ENCODE measurements at places on chromosomes 5 and 9.

GRCh38 chr5:60356745-60357144, 343.2 kb downstream of the DEPDC1B start:
- no peak for DNase-seq

DNA sequence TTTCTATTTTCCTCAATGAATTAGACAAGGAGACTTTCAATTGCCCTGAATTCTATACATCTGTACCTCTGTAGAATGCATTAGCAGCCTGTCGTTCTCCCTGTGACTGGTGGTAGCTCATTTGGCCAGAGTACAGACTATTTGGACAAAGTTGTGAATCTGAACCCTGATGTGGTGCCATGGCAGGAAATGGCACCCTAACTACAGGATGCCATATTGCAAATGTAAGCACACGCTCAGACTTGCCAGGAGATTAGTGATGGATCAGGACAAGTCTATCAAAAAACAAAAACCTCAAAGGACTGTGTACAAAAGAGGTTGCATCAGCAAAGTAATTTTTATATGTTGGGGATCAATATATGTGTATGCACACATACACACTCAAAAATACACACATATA, 58.3 kb downstream of the SVEP1 start:
- DNase-seq, result no peak

- no peak for DNase-seq
These were observed 222.0 kb downstream of the EBF1 start for GRCh38 chr5:158877706-158878105.

DNA sequence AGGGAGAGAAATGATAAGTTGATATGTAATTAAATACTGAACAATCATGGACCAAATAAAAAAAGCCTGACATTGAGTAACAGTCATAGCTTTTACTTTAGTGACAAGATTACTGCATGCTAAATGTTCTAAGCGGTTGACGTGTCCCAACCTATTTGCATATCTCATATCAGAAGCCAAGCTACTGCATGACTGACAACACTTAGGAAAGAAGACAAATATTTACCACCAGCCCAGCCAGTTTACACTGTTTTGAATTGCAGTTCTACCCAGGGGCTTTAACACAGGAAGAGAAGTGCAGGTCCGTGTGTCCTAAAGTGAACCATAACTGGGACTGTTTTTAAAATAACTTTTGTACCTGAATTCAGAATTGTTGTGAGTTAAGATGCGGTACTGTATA, 219.9 kb downstream of the PRDM9 start:
- DNase-seq, result no peak

DNA sequence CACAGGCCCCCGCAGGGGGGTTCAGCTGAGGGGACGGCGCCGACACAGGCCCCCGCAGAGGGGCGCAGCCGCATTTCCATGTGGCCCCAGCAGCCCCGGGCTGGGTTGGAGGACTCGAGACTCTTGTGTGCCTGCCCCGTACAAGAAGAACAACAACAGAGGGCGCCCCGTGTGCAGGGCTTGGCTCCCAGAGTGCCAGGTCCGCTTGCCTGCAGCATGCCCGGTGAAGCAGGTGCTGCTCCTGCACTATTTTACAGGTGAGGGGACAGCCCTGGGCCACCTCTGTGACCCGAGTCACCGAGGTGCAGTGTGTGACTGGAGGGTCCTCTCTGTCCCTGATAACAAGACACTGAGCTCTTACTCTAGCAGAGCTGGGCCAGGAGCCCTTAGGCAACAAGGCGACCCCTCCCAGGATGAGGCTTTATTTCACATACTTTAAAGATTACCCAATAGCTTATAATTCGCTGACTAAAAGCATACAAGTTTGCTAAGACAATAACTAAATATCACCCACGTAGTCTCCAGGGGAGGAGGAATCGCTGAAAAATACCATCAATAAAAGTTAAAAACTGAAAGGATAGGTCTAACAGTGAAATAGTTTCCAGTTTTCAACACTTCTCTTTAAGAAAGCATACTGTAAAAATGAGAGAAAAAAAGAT, 41.7 kb upstream of the SLC9A3 start:
- no peak for DNase-seq

- DNase-seq, result no peak
These were observed 63.3 kb upstream of the SLC30A5 start for GRCh38 chr5:69030358-69031062.

GRCh38 chr5:159082474-159082873, 17.2 kb downstream of the EBF1 start:
- no peak for DNase-seq

DNA sequence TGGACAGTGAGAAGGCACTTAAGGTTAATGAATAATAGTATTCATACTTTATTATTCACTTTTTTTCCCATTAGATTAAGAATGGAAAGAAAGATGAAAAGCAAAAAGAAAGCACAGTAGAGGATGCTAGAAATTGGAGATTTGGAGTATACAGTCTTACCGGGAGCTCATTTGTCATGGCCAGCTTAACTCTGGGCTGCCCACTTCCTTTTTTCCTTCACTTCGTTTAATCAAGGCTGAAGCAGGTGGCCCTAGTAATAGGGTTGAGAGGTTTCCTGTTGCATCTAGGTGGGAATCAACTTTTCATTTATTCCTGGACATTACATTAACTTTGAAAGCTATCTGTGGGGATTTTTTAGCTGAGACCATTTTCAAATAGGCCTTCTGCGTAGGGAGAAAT, 57.0 kb upstream of the MEGF10 start:
- no peak for DNase-seq

- DNase-seq, result no peak
These were observed 9.9 kb upstream of the PRR16 start for GRCh38 chr5:120454094-120454798.

DNA sequence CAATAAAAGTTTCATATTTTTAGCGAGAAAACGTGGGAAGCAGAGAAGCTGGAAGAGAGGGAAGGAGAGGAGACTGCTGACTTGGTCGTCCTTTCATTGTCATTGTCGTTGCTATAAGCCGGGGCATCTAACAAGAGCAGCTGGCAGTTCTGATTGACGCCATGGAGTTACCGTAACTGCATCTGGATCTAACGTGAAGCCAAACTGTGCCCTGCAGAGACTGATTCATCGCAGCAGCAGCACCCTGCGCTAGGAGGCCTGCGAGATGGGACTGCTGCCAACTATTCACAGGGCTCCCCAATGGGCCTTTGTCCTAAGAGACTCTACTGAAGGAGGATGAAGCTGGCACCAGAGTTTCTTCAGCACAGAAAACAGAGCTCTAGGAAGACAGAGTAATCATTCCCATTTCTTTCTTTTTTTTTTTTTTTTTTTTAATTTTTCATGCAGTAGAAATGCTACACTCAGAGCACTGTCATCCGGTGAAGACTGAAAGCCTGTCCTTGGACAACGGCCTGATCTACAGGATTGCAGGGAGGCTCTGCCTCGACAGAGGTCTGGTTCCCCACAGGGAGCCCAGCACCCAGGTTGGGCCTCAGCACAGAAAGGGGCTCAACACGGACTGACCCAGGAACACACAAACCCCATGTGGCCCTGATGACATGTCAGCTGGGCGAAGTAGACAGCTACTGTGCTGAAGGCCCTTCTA, 47.8 kb downstream of the RETREG1 start:
- no peak for DNase-seq

- DNase-seq, result no peak
These were observed 84.2 kb downstream of the FBXO38 start for GRCh38 chr5:148467958-148468357.

GRCh38 chr5:11785771-11786352, 118.4 kb downstream of the CTNND2 start:
- DNase-seq, result no peak

DNA sequence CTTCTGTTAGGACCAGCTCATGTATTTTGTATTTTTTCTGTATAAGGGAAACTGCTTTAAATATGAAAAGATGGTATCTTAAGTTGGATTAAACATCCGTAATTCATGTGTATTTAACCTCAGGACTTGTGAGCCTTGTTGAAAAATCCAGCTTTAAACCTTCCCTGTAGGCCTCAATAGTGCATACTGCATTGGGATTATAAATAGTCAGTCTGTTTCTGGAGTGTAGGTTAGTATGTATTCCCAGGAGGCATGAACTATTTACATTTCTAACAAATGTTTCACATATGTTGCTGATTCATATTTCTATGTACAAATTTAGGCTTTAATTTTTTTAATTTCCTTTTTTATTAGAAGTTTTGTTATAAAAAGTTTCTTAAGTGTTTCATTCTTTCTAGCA, 137.9 kb upstream of the GRHPR start:
- no peak for DNase-seq

GRCh38 chr5:29037716-29038115, 1999.3 kb upstream of the CDH9 start:
- DNase-seq, result no peak

- no peak for DNase-seq
These were observed 121.1 kb downstream of the ADCY2 start for GRCh38 chr5:7517006-7517405.

GRCh38 chr9:93911801-93912554, 43.2 kb downstream of the BARX1 start:
- DNase-seq, result no peak

DNA sequence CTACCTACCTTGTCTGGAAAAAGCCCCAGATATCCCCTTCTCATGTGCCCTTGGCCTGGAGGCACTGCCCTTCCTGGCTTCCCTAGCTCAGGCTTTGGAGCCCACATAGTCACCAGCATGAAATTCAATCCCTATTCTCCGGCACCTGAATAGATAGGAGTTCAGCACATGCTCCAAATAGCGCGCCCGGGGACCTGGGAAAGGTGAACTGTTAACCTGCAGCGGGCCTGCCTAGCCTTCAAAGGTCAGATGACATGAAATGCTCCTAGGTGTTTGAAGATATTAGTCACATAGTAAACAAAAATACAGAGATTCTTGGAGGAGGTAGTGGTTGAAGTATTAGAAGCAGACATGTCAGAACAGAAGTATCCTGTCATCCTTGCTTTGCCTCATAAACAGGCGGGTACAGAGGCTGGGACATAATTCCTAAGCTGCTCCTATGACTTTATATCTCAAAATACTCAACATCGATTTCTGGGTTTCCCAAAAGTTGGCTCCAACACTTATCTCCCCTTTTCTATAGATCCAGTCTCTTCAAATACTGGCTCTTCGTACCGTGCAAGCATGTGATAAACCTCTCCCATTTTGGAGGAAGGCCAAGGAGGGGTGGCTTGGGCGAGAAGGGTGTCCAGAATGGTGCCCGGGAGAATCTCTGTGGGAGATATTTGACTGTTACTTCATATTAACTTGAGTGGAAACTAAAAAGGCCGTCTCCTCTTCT, 88.0 kb upstream of the ANKH start:
- no peak for DNase-seq

- DNase-seq, result no peak
These were observed 859 bp upstream of the GRIA1 start for GRCh38 chr5:153489611-153490010.

DNA sequence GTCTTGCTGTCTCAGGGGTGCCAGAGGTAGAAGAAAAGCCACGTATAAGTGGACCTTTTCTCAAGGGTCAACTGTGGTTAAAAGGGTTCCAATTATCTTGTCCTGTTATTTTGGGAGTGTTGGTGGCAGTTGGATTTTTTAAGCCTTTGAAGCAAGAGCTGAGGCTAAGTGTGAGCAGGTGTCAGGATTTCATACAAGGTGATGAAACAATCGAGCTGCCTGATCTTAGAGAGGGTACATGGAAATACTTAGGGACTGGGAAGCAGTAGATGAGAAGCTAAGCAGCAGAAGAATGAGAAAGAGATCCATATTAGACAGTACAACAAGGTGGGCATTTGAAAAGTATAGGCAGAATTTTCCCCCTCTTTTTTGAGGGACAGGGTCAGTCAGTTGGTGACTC, 23.6 kb downstream of the FOCAD start:
- DNase-seq, result no peak

- DNase-seq, result no peak
These were observed 73.7 kb downstream of the TENT4A start for GRCh38 chr5:6786786-6787495.

All from neural crest cell (in vitro differentiated cells).